Activated naive CD4-positive, alpha-beta T cell (primary cell): ENCODE measurements at places on chromosomes 7 and 10.

DNA sequence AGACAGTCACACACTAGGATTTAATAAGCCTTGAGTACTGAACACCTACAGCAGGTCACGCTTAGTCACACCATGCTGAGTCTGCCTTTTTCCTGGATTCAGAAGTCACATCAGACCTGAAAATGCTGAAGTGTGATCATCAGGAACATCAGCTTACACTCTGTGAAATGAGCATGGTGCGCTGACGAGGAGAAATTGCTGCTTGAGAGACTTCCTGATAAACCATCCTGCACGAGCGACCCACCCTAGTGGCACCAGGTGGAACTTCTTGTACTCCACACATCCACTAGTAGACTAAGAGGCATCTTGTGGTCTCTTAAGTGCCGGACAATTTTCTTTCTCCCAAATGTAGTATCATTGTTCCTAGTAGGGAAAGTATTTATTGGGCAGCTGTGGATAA lies 51.8 kb upstream of the MRLN start:
- DNase-seq: no peak

- no peak for DNase-seq
Measured at GRCh38 chr7:72924386-72924732, 536 bp upstream of the POM121 start.

- no peak for DNase-seq
Measured at GRCh38 chr7:85094046-85094725, 92.7 kb downstream of the SEMA3D start.

DNA sequence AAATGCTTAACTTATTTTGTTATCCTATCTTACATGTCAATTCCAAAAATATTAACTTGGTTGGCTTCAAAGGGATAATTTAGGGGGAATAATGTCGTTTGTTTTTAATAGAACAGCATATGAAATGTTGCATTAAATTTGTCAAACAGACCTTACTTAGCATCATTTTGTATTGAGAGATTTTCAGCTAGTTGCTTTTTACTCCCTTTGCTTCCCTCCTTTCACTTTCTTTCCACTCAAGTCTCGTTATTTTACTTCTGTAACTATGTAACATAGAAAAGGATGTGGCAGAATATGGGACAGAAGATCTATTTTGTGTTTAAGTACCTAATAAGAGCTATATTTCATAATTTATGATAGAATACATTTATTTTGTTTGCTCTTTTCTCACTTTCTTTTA lies 2.6 kb downstream of the PHYHIPL start:
- DNase-seq: no peak

DNA sequence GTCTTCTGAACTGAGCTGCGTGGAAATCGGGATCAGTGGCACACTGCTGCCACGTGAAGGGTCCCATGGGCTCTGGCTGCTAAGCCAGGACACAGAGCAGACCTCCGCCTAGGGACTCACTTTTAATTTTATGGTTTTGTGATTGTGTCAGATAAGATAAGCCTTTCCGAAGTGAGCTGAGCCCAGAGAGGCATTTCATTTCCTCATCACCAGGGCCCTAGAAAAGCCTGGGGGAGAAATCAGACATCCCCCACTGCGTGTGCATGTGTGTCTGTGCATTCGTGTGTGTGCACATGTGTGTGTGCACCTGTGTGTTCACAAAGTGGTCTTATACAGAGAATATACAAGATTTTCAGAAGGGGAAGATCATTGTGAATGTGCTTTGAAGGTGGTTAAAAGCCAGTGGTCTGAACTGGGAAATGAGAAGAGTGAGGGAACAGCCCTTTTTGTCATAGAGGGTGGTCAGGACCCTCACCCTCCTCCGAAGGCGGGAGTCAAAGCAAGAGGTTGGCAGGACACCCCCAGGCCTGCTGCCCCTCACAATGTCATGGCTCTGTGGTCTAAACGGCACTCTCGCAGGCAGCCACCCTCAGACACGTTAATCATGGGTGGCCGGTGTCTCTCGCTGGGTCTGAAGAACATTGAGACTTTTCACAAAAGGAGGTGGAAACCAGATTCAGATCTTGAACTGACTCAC lies 176.1 kb upstream of the PFKP start:
- no peak for DNase-seq

DNA sequence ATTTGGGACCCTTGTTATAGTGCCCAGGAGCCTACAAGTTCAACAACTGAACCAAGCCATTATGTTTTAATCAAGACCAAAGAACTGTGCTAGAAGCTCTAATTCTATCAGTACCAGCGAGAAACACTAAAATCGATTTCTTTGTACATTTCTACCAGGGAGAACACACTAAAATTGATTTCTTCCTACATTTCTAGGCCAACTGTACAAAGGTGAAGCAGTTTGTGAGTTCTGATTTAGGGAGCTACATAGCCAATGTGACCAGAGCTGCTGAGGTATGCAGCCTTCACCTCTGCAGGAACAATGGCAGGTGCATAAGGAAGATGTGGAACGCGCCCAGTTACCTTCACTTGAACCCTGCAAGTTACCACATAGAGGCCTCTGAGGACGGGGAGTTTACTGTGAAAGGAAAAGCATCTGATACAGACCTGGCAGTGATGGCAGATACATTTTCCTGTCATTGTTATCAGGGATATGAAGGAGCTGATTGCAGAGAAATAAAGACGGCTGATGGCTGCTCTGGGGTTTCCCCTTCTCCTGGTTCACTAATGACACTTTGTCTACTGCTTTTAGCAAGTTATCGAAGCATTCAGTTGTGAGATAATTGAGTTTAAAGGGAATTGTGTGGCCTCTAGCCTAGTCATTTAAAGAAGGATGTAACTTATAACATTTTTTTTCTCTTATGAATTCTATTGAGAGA lies 31.7 kb downstream of the HYAL4 start:
- DNase-seq: no peak

GRCh38 chr7:155286686-155287085 lies 11.0 kb upstream of the INSIG1 start:
- no peak for DNase-seq

GRCh38 chr7:37709631-37710509 lies 26.3 kb downstream of the GPR141 start:
- no peak for DNase-seq

GRCh38 chr10:8283986-8284385 lies 229.5 kb downstream of the GATA3 start:
- DNase-seq: no peak

DNA sequence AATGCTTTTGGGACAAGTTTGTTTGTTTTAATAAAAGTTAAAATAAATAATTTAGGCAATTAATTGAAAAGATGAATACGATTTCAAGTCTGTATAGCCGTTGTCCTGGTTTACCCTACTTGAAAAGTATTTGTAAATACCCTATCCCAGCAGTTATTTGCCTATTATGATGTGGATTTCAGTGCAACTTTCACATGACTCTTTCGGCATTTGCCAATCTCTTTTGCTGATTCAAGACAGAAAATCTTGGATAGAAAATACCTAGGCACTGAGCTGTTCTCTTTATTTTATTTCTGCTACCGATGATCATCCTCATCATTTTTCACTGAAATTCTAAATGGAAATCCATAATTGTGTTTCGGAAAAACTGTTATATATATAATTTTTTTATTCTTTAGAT lies 125.9 kb upstream of the FZD8 start:
- no peak for DNase-seq

DNA sequence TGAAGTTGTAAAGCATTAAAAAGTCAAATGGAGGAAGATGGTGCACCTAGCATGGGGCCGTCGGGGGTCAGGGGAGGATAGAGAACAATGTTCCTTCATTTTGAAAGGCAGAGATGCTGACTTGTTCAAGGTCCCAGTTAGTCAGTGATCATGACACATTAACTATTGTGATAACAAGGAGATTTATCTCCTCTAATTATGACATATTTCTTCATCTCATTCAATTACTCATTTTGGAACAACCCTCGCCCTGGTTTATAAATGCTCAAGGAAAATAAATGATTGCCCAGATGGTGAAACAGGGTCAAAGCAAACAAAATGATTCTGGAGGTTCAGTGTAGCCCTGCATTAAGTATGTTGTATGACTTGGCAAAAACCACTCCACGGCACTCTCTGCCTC lies 106.2 kb downstream of the ITIH5 start:
- no peak for DNase-seq

DNA sequence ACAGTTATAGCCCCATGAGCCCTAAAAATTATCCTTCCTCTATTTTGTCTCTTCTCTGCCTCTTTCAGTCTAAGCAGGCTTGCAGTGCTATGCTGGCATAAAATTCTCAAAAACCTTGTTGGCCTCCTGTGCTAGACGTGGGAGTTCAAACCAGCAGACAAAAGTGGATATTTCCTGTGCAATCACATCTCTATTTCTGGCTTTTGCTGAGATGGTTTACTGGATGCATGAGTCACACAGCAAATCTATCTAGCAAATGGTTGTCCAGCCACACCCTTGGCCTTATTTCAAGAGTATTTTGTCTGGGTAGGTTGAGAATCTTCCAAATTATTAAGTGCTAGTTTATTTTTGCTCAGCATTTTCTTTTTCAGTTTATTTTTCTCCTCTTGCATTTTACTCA lies 370.8 kb downstream of the CDC14C start:
- no peak for DNase-seq

- no peak for DNase-seq
Measured at GRCh38 chr7:155230169-155230593, 67.5 kb upstream of the INSIG1 start.

DNA sequence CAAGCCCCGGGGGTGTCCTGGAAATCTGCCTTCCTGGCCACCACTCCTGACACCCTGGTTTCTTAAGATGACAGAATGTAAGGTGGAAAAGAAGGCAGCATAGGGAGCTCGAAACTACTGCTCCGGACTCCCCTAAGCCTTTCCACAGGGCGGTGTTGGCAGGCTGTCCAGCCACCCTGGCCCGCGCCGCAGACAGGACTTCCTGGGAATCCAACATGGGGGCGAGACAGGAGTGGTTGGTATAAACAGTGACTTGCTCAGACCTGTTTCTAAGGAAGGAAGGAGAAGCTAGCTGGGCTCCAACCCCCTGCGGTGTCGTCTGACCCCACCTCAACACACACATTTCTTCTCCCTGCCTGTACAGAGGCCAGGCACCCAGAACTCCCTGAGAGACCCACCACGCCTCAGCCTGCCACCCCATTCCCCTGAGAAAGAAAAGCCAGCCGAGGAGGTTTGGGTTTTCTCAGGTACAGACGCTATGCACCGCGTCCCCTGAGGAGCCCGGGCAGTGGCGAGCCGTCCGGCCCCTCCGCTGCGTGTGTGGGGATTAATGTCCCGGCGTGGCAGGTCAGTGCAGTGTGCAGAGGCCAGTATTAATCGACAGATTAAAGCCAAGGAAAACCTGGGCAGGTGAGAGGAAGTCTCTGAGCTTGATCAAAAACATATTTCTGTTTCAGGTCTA lies 349.6 kb upstream of the MKI67 start:
- no peak for DNase-seq

DNA sequence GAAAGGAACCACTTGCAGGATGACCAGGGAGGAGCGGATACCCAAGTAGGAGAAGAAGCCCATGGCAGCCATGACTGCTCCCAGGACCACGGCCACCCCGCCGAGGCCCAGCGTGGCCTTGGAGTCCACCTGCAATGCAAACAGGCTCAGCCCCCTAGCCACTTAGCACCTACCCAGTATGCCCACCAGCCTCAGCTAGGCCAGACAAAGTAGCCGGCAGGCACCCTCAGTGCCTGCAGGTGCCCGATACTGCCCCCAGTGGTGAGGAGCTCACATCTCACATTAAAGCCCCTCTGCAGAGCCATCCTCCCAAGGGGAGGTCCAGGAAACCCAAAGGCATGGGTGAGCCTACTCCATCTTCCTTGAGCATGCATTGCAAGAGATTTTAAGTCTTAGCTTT lies 6.6 kb downstream of the NPC1L1 start:
- no peak for DNase-seq

DNA sequence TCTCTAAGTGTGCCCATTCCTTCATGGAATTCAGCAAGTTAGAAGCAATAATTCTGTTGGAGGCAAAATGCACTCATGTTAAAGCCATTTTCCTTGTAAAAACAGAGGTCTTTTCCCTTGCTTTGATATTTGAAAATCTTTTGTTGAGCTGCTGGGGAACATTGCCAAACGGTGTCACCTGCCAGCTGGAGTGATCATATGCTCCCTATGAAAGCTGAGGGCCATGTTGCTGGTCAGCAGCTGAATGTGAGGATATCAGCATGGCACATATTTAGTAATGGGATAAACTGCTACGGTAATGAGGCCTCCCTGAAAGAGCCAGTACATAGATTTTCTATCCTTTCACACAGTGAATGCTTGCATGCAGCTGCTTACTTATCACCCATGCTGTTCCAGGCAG lies 224.3 kb downstream of the THSD7A start:
- DNase-seq: no peak

DNA sequence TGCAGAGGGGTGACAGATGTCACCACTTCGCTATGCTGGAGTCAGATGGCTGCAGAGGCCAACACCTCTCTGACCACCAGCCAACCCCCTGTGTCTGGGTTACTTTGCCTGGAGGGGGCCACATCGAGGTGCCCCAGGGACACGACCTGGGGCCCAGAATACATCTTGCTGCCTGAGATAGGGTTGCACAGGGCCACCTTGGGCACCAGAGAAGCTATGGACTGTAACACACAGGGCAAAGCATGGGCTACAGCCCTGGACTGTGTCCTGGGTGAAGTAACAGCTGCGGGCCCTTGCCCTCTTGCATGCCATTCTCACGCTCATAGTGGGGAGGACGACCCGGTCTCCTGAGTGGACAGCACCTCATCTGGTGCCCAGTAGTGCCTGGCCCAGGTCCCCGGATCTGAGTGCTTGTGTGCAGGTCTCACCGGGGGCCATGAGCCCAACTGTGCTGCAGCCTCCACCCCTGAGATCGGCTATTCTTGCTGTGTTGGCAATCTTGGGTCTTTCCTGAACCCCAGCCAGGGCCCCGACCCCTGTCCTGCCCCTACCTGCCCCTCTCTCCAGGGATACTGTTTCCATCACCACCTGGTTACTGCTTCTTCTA lies 115.2 kb upstream of the GDF10 start:
- DNase-seq: no peak

GRCh38 chr7:130982160-130982638 lies 248.2 kb upstream of the KLF14 start:
- no peak for DNase-seq

DNA sequence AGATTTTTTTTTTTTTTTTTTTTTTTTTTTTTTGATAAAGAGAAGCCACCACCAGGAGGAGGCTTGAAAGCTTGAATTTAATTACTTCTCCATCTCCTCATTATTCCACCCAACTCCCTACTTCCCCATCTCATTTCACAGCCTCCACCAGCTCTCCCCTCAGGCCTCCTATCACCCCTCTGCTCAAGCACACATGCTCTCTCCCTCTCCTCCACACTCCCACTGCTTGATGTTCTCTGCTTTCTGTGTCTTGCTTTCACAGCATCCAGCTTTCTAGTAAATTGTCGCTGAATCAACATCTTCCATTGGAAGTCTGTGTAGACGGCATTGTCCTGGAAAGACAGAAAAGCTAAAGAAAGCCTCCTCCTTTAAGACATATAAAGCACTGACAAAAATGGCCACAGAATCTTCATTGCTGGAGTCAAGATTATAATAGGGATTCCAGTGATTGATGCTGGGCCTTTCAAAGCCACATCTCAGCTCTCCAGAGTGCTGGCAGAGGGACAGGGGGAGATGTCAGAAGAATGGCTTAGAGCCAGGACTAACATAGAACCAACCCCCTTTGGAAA lies 58.3 kb downstream of the DOCK4 start:
- no peak for DNase-seq
